ENCODE measurements at places on chromosomes 6 and 20. TPM values are rescaled to one million over a fixed set of nuclear protein-coding genes. Genes with fewer than 3 reads are reported as not detected.
A peak's percentile ranks its signal among the peaks of the same experiment; 100 is the strongest.

- peak; percentile 48 for DNase-seq
Observed at GRCh38 chr6:170088582-170088955, 202.3 kb downstream of the DLL1 start.

- peak; percentile 69 for DNase-seq
Observed at GRCh38 chr6:137867685-137868509, 838 bp downstream of the TNFAIP3 start.

- DNase-seq = no peak
Observed at GRCh38 chr20:44730441-44730840, 15.2 kb upstream of the KCNK15 start.

GRCh38 chr6:73942592-73943186, 246.7 kb downstream of the CD109 start:
- DNase-seq = no peak

- DNase-seq = no peak
Observed at GRCh38 chr6:17389274-17389847, 4.0 kb upstream of the CAP2 start.

GRCh38 chr6:45895569-45895968, 120.1 kb downstream of the CLIC5 start:
- no peak for DNase-seq

GRCh38 chr6:144353871-144354314, 68.8 kb downstream of the UTRN start:
- no peak for DNase-seq

- no peak for DNase-seq
Observed at GRCh38 chr6:139553916-139554315, 179.5 kb upstream of the CITED2 start.

The GFRAL gene
- polyA plus RNA-seq = not detected

DNA sequence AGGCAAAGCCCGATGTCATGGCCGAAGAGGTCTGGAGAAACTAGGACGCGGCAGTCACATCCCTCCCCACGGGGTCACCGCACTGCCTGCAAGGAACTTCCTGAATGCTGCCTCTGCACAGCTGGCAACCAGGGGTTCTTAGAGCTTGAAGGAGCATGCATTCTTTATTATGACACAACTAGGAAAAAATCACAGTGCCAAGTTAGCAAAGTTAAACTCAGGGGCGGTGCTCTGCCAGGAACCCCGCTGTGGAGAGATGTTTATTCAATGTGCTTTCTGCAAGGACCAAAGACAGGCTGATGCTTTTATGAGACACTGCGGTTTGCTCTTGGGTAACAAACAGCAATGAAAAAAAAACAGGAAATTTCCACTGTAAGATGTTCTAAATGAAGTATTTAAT, 287.3 kb upstream of the FOXQ1 start:
- DNase-seq = no peak

- DNase-seq = peak; percentile 60
Observed at GRCh38 chr6:13767121-13767808, 47.1 kb downstream of the MCUR1 start.

DNA sequence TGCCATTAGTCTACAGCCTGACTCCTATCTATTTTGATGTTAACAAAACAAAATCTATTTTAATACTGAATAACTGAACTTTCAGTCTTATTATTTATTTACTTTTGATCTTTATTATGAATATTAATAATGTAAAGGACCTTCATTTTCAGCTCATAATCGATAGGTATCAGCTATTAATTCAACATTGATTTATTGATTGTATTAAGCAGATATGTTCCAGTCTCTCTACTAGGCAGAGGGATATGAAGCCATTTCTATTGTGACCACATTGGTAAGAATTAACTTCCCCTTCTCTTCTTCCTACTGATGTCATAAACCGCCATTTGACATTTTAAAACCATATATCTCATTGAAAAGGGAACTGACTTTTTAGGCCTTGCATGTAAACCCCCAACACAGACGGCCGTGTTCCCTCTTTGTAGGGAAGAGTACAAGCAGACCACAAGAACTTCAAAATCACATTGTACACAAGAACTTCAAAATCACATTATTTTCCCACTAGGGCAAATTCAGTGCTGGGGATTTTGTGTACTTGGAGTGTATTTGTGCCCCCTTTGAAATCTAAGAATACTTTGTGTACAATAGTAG, 69.5 kb upstream of the FABP7 start:
- no peak for DNase-seq

GRCh38 chr6:34201455-34202107, 35.1 kb upstream of the HMGA1 start:
- DNase-seq = peak; percentile 8

The HLA-DQA1 gene
- polyA plus RNA-seq = 29.6 TPM

DNA sequence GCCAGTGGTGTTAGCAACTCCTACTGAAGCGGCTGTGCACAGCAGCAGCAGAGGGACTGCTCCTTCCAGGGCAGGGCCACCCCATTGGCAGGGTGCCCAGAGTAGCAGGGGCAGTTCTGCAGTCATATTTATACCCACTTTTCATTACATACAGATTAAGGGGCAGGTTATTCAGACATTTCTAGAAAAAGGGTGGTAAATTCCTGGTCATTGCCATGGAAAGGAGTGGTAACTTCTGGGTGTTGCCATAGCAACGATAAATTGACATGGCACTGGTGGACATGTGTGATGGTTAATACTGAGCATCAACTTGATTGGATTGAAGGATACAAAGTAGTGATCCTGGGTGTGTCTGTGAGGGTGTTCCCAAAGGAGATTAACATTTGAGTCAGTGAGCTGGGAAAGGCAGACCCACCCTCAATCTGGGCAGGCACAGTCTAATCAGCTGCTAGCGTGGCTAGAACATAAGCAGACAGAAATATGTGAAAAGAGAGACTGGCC, 45.0 kb downstream of the IYD start:
- DNase-seq = no peak

DNA sequence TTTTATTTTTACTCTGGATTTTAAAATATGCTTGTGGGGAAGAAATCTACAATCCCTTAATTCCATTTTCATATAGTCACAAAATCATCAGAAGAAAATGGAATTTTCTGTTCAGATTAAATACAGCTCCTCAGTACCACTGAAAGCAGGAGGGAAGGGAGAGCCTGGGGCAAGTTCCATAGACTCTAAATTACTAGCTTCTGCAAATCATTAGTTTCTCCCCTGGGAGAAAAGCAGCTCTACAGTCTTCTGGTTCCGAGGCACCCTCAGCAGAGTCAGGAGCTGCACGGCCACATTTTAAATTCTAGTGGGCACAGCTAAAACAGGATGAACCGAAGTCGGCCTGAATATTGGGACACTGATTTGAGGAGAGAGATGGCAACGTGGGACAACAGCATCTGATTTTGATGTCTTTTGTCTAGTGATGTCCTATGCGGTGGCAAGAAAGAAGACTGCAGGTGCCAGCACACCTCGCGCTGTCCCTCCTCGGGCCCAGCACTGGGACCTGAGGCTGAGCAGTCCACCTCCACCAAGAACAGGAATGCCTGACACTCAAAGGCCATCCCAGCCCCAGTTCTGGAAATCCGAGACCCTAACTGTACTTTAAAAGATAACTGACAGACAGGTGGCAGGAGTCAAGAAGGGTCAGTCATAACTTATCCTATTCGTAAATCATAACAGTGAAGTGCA, 90.7 kb downstream of the FOXC1 start:
- no peak for DNase-seq

DNA sequence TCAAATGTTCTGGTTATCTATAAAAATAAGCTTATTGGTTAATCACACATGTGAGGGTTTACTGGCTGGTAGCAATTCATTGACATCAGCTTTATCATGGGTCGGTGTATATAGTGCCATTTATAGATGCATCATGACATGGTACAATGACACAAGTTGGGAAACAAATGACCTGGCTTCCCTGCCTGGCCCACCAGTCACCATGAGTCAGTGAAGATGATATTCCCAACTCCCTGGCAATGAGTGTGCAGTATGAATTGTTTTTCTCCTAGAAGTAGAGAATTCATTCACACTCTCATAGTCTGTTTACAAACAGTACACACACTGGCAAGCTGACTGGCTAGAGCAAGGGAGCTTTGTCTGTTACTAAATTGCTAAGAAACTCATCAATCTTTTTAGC, 37.2 kb upstream of the CALHM6 start:
- DNase-seq = no peak
